ENCODE measurements at places on chromosomes 5 and 9.

DNA sequence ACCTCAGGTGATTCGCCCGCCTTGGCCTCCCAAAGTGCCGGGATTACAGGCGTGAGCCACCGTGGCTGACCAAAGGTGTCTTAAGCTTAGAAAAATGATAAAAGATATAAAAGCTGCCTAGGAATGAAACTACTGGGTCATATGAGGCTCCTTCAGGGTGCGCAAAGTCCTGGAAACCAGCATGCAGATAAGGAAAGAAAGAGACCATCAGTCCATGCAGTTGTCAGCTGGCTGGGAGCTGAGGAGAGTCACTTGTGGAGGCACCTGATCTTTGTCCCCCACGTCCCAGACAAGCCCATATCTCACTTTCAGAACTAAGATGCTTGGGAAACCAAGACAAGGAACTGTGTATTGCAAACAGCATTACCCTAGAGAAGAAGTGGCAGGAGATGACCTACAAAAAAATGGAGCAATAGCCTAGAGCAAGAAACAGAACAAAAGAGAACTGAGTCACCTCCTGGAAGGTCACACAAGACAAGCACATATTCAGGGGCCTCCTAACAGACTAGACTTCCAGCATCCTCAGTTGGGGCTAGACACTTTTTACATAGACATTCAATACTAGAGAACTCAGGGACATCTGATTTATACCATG lies 2.8 kb upstream of the CCDC125 start:
- no peak for DNase-seq

DNA sequence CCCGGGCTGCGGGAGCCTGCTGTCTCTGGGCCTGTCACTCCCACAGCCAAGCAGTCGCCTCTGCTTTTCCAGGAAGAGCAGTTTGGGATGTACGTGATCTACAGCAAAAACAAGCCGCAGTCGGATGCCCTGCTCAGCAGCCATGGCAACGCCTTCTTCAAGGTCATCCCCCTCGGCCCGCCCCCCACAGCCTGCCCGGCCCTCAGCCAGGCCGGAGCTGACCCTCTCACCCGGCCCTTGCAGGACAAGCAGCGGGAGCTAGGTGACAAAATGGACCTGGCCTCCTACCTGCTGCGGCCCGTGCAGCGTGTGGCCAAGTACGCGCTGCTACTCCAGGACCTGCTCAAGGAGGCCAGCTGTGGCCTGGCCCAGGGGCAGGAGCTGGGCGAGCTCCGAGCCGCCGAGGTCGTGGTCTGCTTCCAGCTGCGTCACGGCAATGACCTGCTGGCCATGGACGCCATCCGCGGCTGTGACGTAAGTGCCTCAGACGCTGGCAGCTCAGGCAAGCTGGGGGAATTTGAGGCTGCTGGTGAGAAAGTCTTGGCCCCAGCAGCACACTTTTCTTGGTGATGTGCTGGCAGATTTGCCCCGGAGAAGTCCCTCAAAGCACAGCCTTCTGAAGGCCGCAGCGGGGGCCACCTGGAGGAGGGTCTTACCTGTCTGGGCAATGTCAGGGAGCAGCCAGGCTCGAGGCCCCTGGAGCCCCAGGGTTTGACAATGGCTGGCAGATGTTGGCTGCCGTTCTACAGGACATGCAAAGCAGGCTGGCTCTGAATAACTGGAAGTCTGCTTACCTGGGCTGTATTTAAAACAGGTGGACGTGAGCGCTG lies 20.1 kb upstream of the LRRC14B start:
- DNase-seq = no peak

- no peak for DNase-seq
Measured at GRCh38 chr5:172424111-172424490, 30.2 kb downstream of the SH3PXD2B start.

- no peak for DNase-seq
Measured at GRCh38 chr9:26673261-26673660, 219.3 kb downstream of the CAAP1 start.

GRCh38 chr5:105807951-105808350 lies 1862.8 kb downstream of the EFNA5 start:
- no peak for DNase-seq

GRCh38 chr9:130627051-130627450 lies 37.3 kb upstream of the PRDM12 start:
- DNase-seq = no peak

GRCh38 chr5:136513430-136513829 lies 148.1 kb upstream of the TRPC7 start:
- DNase-seq = no peak

- no peak for DNase-seq
Measured at GRCh38 chr5:157925786-157926671, 67.1 kb upstream of the CLINT1 start.

DNA sequence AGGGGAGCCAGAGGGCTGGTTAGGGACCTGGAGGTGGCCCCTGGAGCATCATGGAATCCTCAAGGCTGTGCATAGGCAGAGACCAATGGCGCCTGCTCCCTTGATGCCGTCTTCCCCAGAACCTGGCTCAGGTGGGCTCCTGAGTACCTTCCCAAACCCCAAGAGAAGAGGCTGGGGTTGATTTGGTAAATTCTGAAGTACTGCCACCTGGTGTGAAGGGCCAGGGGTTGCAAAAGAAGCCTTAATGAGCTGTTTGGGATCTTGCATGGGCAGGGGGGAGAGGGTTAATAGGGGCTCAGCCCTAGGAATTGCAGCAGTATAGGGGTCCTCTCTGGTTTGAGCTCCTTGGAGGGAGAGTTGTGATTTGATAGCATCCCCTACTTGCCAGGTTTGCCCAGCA lies 52.1 kb downstream of the CYSTM1 start:
- no peak for DNase-seq

DNA sequence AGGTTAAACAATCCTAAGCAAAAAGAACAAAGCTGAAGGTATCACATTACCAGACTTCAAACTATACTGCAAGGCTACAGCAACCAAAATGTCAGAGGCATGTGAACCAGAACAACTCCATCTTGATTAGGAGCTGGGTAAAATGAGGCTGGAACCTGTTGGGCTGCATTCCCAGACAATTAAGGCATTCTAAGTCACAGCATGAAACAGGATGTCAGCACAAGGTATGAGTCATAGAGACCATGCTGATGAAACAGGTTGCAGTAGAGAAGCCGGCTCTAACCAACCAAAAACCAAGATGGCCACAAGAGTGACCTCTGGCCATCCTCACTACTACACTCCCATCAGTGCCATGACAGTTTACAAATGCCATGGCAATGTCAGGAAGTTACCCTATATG lies 252.0 kb downstream of the RASEF start:
- DNase-seq = no peak

GRCh38 chr9:37521111-37521510 lies 35.4 kb downstream of the POLR1E start:
- no peak for DNase-seq

GRCh38 chr9:94627287-94627686 lies 12.0 kb downstream of the FBP1 start:
- no peak for DNase-seq

DNA sequence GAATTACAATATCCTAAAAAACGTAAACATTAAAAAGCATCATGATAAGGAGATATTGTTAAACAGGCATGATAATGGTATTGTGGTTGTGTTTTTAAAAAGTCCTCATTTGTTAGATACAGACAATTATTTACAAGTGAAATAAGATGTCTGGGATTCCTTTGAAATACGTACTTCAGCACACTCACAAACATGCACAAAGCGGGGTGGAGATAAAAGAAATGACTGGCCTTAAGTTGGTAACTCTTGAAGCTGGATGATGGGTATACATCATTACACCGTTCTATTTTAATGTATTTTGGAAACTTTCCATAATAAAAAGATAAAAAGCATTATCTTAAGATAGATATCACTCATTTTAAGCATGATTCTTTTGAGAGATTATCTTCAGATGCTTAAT lies 1.0 kb downstream of the FAM200C start:
- no peak for DNase-seq

- DNase-seq = no peak
Measured at GRCh38 chr5:127963931-127964330, 119.6 kb upstream of the SLC12A2 start.

GRCh38 chr5:9381464-9381863 lies 164.4 kb downstream of the SEMA5A start:
- DNase-seq = no peak

DNA sequence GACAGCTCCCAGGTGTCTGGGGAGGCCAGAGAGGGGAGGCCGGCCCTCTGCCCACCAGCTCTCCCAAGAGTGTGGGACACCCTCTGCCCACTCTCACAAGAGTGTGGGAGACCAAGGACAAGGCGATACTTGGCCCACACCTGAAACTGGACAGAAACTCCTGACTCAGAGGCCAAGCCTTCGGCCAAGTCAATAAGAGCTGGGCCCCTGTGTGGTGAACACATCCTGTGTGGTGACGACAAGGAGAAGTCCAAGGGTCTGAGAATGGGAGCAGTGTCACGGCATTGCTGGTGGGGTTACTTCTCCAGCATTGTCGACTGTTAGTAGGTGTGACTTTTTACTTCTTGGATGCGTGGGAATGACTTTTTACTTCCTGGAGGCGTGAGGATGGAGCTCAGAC lies 14.6 kb upstream of the F2RL1 start:
- no peak for DNase-seq

GRCh38 chr5:133220851-133221674 lies 169.2 kb downstream of the HSPA4 start:
- DNase-seq = no peak

- no peak for DNase-seq
Measured at GRCh38 chr5:146690880-146691355, 174.9 kb upstream of the GPR151 start.

GRCh38 chr9:36966371-36967097 lies 67.5 kb downstream of the PAX5 start:
- DNase-seq = no peak

DNA sequence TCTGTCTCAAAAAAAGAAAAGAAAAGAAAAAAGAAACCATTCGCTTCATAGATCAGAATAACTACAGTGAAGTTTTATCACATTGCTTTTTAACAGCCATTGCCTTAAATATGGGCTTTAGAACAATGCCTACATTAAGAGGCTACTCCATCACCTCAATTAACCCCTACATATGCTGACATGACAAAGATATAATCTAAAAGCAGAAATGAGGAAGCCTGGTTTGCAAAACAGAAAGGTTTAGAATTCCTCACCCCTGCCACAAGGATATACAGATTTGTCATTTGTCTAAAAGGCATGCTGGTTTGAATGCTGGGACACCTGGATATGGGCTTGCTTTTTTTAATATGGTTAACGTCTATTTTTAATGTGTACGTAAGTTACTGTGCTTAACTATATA lies 1353.0 kb upstream of the C9orf72 start:
- DNase-seq = no peak

DNA sequence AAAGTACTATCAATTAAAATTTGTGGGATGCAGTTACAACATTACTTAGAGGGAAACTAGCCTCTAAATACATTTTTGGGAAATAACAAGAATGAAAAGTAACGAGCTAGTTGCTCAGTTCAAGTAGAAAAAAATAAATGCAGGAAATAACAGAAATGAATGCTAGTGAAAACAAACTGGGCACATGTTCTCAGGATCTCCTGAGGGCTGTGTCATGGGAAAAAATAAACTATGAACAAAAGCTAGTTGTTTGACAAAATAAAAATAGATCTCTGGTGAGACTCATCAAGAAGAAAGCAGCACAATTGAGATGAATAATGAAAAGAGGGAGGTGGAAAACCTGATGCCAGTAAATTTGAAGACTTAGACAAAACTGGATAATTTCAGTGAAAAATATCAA lies 16.3 kb downstream of the IDNK start:
- no peak for DNase-seq

DNA sequence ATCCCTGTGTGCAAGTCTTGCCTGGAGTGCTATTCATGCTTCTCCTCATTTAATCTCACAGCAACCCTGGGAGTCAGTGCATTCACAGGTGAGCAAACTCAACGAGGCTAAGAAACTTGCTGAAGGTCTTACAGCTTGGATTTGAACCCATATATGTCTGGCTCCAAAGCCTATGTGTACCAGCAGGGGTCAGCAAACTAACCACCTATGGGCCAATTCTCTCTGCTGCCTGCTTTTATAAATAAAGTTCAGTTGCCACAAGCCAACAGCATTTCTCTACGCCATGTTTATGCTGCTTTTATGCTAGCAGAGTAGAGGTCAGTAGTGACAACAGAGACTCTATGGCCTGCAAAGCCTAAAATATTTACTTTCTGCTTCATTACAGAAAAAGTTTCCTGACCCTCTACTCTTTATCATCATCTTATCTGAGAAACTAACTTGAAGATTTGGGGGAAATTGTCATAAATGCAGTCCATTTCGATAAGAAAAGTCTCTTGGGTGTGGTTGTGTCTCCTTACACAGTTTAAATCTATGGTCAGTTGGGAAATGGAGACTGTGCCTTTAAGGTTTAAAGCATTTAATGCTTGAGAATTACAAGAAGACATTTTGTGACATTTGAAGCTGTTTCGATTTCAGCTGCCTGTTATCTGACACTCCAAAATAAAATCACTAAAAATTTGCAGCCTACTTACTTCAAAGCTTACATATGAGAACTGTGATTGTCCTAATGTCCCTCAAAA lies 137.7 kb downstream of the PRELID2 start:
- DNase-seq = no peak

DNA sequence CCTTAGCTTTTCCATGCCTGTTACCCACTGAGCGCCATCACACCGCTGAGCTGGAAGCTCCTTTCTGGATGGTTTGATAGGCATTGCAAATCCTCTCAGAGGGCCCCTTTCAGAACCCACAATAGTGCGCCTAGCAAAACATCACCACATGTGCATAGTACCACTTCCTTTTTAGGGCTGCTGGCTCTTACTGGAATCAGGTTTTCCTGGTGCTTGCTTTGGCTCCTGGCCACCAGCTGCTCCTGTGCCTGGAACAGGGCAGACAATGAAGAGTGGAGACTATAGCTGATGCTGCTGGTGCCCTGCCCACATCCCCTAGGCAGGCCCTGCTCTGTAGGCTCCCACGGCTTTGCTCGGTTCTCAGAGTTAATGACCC lies 163.6 kb upstream of the SEMA6A start:
- DNase-seq = no peak

DNA sequence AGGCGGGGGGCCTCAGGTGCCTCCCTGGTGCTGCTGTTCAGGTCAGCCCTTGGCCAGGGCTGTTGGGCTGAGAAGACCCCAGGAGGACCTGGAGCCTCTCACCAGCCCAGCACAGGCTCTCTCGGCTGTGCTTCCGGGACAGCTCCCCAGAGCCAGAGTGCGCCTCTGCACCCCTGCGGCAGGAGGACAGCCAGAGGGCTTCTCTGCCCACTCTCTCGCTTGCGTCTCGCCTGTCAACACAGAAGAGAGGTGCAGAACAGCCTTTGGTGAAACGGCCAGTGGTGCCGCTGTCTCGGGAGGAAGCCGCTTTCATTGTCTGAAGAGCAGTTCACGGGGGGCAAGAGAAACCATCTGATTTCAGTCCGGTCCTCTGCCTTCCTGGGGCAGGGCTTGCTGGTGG lies 3.8 kb upstream of the NACC2 start:
- DNase-seq = no peak

- no peak for DNase-seq
Measured at GRCh38 chr5:112708103-112708622, 29.5 kb upstream of the APC start.

- no peak for DNase-seq
Measured at GRCh38 chr5:27523629-27524028, 485.2 kb upstream of the CDH9 start.

GRCh38 chr9:16247188-16247875 lies 623.1 kb downstream of the BNC2 start:
- no peak for DNase-seq
